ENCODE measurements at places on chromosomes 5 and 9.

DNA sequence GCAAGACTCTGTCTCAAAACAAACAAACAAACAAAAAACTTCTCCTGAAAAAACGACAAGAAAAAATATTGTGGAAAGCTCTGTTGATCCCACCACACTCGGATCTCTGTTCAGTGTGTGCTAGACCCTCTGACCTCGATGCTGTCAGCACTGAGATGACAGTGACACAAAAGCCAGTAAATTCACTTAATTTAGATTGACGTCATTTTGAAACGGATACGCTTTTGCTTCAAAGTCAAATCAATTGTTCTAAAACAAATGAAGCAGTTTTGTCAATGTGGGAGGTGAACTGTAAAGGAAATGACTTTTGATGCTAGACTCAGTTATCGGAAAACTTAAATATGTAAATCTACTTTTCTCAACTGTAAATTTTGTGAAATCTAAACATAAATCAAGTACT lies 26.6 kb downstream of the CCT5 start:
- no peak for DNase-seq

DNA sequence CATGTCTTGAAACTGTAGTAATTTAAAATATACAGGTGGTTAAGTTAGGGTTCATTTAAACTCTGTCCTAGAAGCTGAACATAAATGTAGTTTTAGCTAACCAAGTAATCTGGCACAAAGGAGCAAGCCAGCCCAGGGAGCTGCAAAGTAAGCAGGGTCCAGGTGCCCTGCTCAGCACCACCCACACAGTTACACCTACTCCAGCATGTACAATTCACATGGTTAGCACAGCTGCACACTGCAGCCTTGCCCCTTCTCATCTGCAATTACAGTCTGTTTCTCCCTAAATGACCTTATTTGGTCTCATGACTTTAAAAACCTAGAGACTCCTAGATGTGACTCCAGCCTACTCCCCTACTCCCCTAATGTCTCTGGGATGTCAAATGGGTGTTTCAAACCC lies 128.4 kb downstream of the EPB41L4A start:
- no peak for DNase-seq

- no peak for DNase-seq
Observed at GRCh38 chr9:112866662-112867274, 23.9 kb downstream of the SLC46A2 start.

DNA sequence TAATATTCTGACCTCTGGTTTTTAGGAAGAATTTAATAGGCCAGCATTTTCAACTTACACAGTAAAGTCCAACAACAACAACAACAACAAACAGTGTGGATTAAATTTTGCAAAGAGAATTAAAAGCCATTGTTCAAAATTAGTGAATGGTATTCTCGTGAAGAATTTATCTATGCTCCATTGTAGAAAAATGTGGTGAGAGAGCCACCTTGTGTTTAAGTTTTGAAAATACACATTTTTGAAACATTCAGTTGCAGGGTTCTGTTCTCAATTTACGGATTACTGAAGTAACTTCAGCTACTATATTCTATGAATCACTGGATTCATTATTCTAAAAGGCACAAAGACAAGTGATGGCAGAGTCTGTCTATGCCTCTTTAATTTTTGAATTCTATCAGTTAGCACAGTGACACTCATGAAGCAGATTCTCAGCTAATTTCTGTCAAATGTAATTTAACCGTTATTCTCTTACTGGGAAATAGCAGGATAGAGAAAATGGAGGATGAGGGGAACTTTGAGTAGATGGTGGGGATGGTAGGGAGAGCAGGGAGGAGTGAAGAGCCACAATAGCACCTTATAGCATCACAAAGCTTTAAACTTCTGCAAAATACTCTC lies 11.0 kb downstream of the CCDC152 start:
- no peak for DNase-seq

- no peak for DNase-seq
Observed at GRCh38 chr5:180898621-180899246, at the start of gene BTNL8. TSS of gene BTNL8 (plus strand) at chr5:180899159. CDS start at chr5:180899311, 152 bp downstream.

DNA sequence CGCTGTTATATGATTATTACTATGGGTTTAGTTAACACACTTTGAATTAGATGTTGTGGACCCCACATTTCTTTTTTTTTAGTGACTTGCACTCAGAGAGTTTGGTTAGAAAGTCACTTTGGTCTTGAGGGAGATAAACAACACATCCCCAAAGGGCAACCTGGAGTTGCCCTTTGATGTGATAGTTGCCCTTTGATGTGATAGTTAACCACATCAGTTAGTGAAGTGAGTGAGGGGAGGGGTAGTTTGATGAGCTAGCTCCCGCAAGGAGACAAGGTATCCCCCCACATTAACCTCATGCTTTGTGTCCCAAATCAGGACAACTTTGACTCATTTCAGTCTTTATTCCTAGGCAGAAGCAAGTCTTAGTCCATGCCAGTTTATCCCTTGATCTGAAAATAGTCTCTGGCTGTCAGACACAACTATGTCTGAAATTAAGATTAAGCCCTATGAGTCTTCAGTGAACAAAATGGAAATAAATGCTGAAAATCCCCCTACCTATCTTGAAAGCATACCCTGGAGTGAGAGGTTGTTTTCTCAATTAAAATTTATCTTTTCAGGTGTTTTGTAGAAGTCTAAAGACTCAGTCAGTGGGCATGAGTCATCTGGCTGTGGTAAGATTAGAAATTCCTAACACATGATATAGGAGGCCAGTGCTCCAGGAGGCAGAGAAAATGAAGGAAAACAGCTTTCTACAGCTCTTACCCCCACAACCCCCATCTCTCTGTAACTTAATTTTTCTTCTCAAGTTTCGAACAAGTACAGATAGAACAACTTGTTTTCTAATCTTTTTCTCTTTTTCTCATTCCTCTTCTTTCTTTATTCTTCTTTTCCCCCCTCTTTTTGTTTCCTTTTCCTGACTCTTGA lies 208.9 kb upstream of the DMRTA1 start:
- DNase-seq = no peak

- DNase-seq = no peak
Observed at GRCh38 chr5:39413771-39414170, 11.0 kb downstream of the DAB2 start.

DNA sequence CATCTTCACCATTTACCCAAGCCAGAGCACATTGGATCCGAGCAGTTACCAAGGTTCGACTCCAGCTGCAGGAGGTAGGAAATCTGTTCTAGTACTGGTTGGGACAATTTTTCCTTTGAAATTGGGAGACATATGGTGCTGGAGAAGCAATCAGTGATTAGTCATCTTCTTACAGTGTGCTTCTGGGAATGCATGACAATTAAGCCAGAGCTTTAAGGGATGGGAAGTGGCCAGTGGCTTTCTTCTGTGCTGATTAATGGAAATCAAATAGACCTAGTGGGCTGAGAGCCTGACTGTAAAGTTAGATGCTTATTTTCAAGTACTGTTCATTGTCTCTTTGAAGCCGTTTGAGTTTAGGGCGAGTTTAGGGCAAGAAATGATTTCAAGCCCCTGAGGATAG lies 152.1 kb downstream of the UNC13B start:
- no peak for DNase-seq

DNA sequence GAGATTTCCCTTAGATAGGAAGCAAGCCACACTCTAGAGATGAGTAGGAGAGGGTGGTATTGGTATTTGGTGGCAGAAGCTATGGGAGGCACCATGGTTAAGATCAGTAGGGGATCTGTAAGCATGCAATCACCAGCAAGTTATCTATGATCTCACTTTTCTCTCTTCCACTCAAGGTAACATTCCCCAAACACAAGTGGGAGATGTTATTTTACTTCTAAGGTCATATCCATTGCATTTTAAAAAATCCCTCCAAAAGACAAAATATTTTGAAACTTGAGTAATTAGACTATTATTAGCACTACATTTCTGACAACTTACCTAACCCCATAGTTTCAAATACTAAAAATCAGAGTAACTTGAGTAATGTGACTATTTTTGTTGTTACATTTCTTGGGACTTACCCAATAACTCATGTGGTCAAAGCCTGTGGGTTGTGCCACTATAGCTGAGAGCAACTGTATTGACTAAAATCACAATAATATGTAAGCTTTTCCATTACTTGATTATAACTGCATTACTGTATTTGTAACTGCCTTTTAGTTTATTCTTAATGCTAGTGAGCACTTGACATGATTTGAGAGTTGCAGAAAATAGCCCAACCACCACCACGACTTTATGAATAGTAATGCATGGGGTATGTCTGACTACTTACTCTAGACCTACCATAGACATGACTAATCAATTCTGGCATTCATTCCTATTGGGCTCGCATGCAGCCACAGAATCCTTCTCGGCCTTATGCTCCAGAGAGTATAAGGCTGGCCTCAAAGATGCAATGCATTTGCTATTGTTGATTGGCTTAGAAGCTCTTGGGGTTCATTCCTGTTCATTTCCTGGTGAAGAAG lies 264.7 kb downstream of the TRIM32 start:
- DNase-seq = no peak

- DNase-seq = no peak
Observed at GRCh38 chr5:56154732-56155484, 78.2 kb downstream of the ANKRD55 start.

GRCh38 chr9:137325124-137325523 lies 23.1 kb upstream of the NRARP start:
- DNase-seq = no peak

- no peak for DNase-seq
Observed at GRCh38 chr5:162721125-162721524, 653.6 kb downstream of the GABRG2 start.

DNA sequence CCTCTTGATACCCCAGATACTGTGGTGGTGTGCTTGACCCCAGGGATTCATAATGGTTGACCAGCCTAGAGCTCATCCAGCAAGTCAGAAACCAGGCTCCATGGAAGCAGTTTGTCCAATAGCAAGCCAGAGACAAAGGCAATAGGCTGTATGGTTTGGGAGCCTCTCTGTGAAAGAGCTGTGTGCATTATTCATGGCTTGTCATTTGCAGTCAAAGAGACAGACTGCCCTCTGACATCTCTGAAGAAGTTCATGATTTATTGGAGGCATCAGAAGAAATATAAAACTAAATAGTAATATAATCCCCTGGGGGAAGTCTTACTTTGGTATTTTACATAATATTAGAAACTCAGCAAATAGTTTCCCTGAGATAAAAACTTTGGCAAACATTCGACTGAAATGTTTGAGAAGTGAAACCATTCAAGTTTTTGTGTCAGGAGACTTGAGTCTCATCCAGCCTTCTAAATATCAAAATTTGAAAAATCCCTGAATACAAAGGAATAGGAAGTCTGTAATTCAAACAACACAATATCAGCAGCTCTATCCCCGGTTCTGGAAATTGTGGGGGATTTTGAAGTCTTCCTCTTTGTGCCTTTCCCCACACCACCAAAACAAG lies 250.3 kb downstream of the ZSWIM6 start:
- no peak for DNase-seq

GRCh38 chr5:121853850-121854249 lies 2.2 kb downstream of the FTMT start:
- no peak for DNase-seq

GRCh38 chr5:10756549-10756948 lies 4.5 kb downstream of the DAP start:
- DNase-seq = no peak

GRCh38 chr5:66704790-66705425 lies 108.7 kb downstream of the MAST4 start:
- DNase-seq = no peak

GRCh38 chr5:66558560-66558959 lies 37.6 kb upstream of the MAST4 start:
- no peak for DNase-seq

Measured in anterior cingulate cortex (tissue), 58 donors.